ENCODE measurements at places on chromosomes 5 and 9.
A peak's percentile ranks its signal among the peaks of the same experiment; 100 is the strongest.

GRCh38 chr9:131623655-131624330, 78.5 kb downstream of the PRRT1B start:
- no peak for DNase-seq

DNA sequence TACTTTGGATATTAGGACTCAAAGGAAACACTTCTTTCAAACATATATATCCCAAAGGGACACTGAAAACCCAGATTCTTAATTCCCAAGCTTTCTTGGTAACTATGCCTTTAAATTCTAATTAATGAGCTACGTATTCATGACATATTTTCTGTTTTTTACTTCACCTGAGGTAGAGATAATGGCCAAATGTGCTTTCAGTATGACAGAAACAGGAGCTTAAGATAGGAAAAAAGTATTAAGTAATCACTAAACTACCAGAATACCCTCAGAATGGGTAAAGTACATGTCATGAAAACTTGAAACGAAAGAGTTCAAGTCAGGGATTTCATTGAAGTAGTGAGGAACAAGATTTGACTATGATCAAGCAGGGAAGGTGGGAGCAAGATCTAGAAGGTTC, 478.5 kb downstream of the AGTPBP1 start:
- no peak for DNase-seq

DNA sequence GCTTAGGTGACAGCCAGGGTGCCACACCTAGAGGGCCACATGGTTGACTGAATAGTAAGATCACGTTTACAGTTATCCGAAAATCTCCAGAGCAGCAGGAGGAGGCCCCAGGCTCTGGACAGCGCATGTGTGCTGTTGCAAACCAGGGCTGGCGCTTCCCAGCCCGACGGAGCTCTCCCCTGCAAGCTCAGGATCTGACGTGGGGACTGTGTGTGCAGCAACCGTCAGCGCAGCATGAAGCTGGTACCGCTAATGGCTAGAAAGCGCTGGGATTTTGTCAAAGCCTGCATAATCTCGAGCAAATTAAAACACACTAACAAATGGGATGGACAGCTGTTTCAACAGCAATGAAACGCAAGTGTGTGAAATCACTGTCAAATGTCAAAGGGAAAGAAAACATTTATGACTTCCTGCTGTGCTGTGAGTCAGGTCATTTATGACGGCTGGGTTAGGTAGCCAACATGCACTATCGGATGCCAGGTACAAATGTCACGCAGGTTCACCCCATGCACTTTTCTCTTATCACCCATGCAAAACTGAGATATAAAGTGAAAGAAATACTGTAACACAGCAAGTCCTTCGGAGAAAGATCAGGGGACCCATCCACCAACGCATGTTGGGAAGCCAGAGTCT, 7.5 kb downstream of the SURF4 start:
- no peak for DNase-seq

DNA sequence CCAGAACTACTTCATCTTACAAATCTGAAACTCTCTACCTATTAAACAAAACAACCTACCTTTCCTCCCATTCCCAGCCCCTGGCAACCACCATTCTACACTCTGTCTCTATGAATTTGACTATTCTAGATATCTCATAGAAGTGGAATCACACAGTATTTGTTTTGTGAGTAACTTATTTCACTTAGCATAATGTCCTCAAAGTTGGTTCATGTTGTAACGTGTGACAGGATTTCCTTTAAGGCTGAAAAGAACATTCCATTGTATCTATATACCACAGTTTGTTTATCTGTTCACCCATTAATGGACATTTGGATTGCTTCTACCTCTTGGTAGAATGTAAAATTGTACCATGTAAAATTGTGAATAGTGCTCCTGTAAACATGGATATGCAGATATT, 70.1 kb upstream of the NXNL2 start:
- DNase-seq, result no peak

DNA sequence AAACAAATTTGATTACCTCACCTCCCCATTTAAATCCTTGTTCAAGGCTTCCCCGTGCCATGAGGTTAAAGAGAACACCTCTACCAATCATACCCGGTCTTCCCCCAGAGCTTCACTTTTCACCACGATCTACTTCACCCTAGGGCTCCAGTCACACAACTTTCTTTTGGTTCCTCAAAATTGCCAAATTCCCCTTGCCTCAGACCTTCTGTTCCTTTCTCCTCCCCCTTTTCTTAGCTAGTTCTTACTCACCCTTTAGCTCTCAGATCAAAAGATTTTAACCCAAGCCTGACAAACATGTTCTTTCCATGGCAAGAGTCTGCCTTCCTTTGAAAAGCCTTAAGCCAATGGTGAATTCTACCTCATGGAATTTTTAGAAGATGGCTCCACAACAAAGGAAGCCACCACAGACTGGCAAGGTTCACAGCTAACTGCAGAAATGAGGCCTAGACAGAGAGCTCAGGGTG, 56.7 kb downstream of the MAPKAP1 start:
- DNase-seq, result peak; percentile 70

GRCh38 chr9:86585422-86586143, 231.4 kb upstream of the TUT7 start:
- DNase-seq, result no peak

GRCh38 chr9:99778836-99779235, 42.8 kb upstream of the NR4A3 start:
- DNase-seq, result no peak

- no peak for DNase-seq
These were observed 55.6 kb downstream of the CMYA5 start for GRCh38 chr5:79745255-79745654.

GRCh38 chr9:114247077-114247476, 75.8 kb upstream of the ORM1 start:
- DNase-seq, result no peak

DNA sequence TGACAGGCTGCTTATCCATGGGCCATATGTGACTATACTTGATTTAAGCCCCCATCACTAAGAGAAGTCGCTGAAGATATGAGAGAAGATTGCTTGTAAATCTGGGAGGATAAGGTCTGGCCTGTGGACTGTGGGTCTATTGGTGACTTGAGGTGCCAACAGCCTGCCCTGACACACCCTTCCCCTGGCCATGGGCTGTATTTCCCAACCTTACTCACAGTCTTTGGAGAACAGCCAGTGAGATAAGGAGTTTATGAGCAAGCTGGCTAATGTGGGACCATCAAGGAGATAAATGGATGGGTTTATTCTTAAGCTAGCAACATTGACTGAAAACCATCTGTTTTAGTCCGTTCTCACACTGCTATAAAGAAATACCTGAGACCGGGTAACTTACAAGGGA, 231.3 kb downstream of the ZSWIM6 start:
- peak; percentile 7 for DNase-seq

DNA sequence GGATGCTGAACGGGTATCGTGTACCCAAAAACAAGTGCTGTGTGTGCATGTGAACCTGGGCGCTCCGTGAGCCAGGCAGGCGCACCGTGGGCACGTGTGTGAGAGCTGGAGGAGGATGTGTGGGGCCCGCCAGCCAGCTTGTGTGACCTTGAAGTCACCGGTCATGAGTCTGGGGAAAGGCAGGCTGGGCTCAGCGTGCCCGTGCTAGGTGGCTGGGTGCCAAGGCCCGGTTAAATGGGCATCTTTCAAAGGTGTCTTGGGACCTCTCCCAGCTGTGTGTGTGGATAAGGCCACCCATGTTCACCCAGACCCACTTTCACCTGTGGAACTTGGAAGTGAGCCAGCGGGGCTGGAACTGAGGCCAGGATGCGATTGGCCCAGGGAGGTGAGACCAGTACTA, 3.4 kb downstream of the KCNT1 start:
- DNase-seq, result no peak

DNA sequence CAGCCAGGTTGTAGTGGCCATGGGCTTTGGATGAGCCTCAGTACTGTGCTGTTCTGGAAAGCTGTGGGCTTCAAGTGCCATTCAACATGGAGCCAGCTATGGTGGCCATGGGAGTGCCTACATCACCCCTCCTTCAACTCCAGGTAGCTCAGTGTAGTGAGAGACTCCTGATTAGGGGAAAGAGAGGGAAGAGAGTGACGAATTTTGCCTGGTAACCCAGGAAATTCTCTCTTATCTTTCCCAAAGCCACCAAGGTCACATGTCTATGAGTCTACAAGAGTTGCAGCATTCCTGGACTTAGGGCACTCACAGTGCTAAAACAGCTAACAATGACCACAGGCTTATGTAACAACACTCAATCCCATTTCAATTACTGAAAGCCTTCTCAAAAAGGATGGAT, 81.7 kb upstream of the SPTLC1 start:
- peak; percentile 53 for DNase-seq

DNA sequence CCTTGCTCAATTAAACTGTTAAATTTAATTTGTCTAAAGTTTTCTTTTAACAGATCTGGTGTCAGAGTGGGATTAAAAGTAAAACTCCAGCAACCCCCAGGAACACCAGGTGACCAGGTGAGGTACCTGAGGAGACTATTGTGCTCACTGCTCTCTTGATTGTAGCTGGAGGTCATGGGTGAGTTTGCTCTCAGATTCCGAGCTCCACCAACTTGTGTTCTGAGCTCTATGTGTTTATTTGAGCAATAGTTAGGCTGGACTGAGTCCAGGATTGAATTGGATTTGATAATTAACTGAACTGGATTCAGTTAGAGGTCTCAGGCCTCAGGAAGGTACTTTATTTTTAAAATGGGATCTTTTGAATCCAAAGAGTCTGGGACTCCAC, 17.9 kb upstream of the SCGB3A2 start:
- no peak for DNase-seq

DNA sequence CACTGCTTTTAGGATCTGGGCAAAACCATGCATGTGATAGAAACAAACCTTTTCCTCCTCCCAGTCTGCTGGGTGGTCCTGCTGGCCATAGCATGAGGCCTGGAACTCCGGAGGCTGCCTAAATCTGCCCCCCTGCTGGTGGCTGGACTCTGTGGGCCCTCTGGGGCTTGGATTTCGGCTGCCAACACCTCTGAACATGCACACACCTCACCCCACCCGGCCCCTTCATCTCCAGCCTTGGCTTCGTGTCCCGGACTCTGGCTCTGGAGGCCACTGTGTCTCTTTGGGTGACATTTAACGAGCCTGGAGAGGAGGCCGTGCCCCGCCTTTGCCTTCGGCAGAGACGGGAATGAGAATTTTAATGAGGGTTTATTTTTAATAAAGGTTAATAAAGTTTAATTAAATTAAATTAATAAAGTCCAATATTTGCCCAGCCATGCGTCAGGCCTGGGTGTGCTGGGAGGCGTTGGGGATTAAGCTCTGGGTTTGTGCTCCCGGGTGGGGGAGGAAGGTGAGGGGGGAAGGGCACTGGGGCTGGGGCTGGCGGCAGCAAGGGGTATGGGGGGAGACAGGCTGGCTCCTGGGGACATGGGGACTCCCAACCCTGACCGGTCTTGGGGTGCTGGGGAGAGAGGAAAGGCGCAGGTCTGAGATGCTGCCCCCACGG, 251.8 kb downstream of the PBX3 start:
- DNase-seq, result no peak

- peak; percentile 79 for DNase-seq
These were observed 117.0 kb downstream of the NXNL2 start for GRCh38 chr9:88651682-88652633.

GRCh38 chr9:129247285-129248153, 69.5 kb upstream of the IER5L start:
- DNase-seq, result no peak

DNA sequence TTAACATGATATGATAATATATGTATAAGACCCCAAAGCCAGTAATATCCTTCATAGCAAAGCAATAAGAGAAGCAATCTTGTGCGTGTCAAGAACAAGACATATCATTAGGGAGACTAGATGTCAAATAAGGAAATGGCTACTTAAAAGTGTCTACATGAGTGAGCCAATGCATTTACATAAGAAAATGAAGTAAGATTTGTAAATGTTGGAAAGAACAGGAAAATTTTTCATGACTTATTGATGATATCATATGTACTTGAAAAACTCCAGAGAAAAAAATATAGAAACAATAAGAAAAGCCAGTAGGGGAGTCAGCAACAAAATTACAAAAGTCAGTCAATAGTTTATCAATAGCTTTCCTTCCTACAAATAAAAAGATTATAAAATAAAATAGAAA, 13.8 kb upstream of the MCTP1 start:
- DNase-seq, result no peak

DNA sequence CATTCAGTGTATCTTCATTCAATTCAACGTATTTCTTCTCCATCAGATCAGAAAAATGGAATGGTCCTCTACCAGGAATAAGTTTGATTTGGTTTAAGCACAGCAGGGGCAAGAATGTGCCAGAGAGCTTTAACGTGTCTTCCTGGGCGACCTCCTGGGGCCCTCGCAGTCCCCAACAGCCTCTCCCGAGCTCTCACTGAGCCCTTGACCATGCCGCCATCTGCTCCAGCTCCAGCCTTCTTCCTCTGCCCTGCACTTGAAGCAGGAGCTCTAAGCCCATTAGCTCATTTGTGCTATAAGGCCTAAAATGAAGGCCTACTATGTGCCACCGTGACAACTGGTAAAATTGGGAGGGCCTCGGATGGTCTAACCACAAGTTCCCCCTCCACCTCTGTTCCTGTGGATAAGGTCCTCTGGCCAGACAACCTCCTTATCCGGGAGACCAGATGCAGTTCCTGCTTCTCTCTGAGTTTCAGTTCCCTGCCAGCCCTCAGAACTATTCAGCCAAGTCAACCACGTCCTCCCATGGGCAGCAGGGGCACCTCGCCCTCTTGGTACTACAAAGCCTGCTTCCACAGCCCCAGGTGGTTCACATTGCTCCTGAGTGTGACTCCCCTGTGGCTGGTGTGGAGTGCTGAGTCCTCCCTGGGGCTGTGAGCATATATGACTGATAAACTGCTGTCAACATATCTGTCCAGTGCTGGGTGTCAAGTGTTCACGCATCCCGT, 35.8 kb downstream of the C5orf15 start:
- no peak for DNase-seq

GRCh38 chr5:6338135-6338534, 40.2 kb downstream of the MED10 start:
- DNase-seq, result no peak

DNA sequence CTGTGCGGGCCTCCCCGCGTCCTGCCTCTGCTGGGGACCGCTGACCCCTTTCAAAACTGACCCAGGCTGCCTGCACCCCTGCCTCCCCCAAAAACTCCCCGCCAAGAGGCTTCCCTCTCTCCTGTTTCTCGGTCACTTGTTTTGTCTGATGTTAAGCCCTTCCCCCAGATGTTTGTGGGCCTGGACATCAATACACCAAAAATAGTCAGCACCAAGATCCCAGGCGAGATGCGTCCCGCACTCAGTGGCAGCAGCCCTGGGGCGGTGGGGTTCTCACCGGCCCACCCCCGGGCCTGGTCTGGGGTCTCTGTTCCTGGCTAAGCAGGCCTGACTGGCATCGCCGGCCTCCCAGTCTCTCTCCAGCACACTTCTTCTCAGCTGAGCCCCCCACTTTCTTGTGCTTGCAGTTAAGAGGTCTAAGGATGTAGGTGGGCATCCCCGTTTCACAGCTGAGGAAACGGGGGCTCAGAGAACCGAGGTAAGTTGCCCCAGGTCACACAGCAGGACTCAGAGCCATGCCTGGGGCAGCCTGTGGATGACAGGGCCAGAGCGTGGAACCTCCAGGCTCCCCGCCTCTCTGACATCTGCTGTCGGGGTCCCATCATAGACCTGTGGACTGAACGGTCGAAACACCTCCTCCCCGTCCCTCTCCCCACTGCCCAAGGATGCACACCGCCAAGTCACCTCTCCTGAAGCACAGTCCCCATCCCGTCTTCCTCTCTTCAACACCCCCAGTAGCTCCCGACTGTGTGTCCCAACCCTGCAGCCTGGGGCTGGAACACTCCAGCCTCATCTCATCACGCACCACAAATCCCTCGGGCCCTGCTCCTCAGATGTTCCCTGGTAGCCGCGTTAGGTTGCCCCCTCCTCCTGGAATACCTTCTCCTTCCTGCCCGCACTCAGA, 16.8 kb downstream of the FIBCD1 start:
- no peak for DNase-seq
